GM03348 (cell line): ENCODE measurements at places on chromosomes 3 and 15.

DNA sequence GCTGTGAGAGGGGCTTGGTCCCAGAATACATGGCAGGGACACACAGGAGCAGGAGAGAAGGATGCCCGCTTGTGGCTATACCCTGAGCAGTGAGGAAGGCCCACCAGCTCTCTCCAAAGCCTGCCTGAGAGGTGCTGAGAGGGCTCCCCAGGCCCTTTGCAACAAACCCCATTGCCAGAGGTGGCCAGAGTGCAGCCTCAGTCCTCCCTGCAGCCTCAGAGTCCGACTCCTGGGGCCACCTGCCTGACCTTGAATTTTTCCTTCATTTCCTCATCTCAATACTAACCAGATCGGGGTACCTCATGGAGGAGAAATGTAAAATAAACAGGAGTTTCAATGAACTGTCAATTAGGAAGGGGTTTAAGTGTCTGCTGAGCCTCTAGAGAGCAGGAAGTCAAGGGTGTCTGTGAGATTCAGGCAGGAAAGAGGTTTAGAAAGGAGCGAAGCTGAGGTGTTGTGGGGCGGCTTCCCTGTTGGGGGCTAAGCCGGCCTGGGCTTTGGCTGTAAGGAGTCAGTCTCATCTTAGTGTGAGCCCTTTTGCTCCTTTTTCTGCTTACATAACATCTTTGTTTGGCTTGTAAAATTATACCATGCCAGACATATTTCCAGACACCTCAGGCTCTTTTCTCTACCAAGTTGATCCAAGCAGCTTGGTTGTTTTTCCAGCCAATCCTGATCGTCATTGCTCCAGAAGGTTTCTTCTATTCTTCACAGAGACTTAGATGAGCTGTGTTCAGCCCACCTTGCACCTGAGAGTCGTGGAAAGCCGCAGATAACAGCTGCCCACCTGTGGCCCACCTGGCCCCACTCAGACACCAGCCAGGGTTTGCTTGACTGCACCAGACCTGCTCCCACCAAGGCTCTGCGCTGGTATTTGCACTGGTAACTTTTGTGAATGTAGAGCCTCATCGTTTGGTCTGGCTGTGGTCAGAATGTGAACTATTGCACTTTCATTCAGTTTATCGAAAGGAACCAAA is 36.7 kb downstream of the CMTM7 start:
- no peak for DNase-seq

DNA sequence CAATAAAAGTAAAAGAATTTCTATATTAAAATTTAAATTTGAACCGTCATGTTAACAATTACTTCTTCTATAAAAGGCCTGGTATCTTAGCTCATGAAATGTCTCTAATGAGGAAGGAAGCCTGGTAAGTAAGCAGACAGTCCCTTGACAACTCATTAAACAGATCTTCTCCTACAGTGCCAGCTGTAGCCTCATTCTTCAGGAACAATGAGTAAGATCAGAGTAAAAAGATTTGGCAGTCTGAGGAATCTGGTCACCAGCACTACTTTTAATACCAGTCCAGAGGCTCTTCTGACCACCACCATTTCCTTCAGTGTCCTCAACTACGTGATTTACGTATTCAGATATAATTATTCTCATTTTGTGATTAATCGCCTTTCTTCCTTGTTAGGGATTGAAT is 955.0 kb upstream of the ALCAM start:
- DNase-seq: no peak

DNA sequence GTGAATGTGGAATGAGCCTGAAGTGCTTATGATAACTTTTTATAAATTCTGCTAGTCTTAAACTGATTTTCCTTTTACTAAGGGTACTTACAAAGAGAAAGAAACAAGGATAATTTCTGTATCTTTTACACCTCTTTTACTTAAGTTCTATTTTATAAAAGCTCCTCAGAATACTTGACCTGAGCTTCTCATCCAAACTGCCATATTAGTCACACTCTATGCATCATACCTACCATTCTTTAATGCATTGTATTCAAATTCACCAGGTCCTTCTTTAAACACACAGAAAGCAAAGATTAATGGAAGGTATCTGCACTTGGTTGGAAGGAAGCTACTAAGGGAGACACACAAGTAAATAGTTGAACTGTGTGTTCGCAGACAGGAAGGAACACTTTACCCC is 1.6 kb upstream of the TOPAZ1 start:
- no peak for DNase-seq

GRCh38 chr3:71010726-71011455 is 572.6 kb downstream of the FOXP1 start:
- no peak for DNase-seq

- DNase-seq: no peak
Measured at GRCh38 chr15:93899817-93900216, 331.5 kb upstream of the MCTP2 start.

- no peak for DNase-seq
Measured at GRCh38 chr3:54888873-54889272, 39.0 kb downstream of the LRTM1 start.

- DNase-seq: no peak
Measured at GRCh38 chr3:162130582-162130981, 634.0 kb downstream of the OTOL1 start.

- no peak for DNase-seq
Measured at GRCh38 chr3:83457551-83457950, 1501.2 kb upstream of the CADM2 start.

GRCh38 chr3:34807611-34808010 is 831.7 kb upstream of the ARPP21 start:
- DNase-seq: no peak

DNA sequence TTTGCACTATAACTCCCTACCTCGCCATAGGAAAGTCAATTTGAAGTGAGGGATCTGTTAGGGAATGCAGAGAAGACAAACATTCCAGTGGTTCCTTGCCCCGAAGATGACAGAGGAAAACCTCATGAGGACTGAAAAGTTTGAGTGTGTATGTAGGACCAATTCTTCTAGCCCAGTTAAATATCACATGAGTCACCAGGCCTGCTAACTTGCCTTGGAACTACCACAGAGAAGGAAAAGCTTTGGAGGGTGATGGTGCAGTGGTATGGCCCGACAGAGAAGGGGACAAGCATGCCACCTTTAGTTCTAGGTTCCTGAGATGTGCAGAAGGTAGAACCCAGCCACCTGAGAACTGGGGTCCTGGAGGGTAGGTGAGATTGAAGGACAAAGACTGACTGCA is 2.6 kb upstream of the UPK1B start:
- no peak for DNase-seq

GRCh38 chr3:124014366-124014942 is 22.5 kb upstream of the ROPN1 start:
- DNase-seq: peak; percentile 20

DNA sequence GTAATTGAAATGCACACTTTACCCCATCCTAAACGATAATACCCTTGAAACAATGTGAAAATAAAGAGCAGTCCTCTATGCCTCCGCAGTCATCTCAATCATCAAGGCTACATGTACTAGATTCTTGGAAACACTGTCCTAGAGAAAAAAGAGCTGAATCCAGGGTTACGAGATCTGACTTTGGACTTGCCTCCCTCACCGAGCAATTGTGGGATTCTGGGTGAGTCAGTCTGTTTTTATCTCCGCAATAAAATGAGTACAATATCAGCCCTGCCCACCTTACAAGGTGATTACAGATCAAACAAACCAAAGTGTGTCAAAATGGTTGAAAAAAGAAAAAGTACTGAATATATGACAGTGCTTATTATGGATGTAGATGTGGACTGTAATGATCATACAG is 152.3 kb upstream of the SNTN start:
- no peak for DNase-seq

DNA sequence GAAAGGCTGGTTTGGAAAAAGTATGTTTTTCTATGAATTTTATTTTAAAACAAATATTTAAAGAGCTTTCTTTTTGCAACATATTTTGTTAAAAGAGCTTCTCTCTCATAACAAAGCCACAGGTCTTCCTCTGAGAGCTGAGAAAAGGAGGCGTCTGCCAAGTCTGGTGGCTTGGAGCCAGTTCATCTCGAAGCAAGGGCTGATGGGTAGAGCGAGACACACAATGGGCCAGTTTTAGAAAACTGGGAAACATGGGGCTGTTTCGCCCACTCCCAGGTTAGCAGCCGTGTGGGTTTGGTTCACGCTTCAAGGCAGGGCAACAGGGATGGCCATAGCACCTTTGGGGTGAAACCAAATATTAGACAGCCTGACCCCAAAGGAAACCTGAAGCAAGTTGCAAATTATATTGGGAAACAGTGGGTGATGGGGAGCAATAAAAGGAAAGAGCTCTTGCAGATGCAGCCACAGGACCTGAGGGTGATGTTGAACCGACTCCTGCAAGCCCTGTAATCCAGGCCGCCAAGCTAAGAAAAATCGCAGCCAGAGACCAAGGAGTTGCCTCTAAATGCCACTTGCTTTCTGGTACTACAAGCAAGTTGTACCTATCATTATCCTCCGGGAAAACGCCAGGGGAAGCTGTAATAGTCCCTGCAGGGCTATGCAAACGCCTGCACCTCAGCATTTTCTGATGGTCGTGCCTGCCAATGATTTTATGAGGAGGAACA is 88.4 kb upstream of the GALNT15 start:
- DNase-seq: no peak

- DNase-seq: no peak
Measured at GRCh38 chr3:186489507-186489906, 54.7 kb downstream of the CRYGS start.

- DNase-seq: peak; percentile 79
Measured at GRCh38 chr3:133943639-133944141, 48.0 kb upstream of the RAB6B start.

DNA sequence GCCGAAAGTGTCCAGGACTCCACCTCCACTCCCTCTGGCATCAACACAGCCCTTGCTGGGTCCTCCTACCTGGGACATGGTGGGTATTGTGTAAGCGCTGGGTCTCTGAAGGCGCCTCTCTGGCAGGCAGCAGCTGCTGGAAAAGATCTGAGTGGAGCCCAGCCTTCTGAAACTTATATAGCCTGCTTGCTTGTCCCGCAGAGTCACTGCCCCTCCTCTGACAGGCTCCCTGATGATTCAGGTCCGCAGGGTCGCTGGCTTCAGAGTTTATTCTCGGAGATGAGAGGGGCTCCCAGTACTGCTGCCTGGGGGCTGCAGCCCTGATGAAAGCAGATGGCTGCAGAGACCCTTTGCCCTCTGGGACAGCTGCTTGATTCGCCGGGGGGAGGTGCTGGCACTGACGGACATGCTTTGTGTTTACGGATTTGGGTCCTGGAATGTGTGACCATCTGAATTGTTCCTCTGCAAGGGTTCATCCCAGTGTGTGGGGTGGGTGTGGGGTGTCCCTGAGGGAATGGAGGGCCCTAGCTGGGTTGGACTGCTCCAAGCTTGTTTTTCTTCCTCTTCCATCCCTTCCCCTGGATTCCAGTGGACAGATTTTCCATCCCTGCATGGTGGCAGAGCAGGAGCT is at the start of gene MUSTN1:
Gene MUSTN1, minus strand, starts transcription at position 149 of the 631 bp plus-strand sequence. Its CDS starts 71 bp downstream, at position 78.
- no peak for DNase-seq

DNA sequence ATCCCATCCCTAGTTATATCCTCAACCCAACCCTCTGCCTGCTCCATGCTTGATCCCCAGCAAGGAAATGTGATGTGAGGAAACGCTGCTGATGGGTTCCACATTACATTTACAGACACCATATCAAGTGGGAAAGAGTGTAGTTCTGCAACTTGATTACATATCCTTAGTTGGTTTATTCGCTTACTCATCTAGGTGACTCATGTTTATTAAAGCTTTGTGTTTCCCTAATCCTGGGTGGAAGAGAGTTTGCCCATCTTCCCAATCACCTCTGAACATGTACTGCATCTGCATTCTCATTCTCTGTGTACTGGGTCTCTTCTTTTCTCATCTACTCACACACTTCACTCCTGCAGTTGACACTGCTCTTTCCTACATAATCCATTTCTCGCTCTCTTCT is 91.7 kb upstream of the PDZRN3 start:
- peak; percentile 23 for DNase-seq

GRCh38 chr3:133747907-133748639 is 1.9 kb downstream of the TF start:
- no peak for DNase-seq

DNA sequence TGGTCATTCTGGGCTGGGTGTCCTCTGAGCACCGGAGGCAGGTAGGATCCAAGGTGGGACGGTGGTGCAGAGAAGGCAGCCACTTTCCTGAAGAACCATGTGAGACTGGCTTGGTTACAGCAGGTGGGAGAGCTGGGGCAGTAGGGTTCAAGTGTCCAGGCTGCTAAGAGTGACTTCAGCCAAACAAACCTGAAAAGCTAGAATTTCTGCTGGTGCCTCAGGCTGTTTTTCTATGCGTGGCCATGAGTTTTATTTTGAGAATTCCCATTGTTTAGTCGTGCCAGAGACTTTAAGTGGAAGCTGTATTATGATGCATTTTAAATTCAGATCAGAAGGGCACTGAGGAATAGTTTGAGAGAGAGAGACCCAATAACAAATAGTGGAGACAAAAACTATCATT is 20.1 kb downstream of the USP13 start:
- no peak for DNase-seq

GRCh38 chr15:34014556-34014955 is 24.4 kb downstream of the AVEN start:
- no peak for DNase-seq

DNA sequence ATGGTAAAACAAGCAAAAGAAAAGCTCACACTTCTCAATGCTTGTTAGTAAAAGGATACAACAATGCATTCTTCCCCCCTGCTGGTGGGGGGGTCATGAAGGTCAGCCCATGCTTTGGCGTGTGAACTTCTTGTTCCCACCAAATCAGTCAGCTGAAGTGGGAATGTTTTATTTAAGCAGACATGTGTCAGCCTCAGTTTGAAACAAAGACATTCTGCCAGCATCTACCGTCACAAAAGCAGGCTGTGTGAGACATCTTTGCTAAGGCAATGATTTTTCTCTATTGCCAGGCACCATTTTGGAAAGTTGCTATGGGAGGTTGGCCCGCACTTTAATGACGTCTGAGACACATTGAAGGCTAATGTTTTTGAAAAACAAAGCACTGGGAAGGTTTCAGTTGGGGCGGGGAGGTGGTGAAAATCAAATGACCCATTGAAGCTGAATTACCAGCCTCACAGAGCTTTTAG is 206.6 kb downstream of the TLE3 start:
- no peak for DNase-seq

- DNase-seq: peak; percentile 66
Measured at GRCh38 chr3:42052484-42053351, 38.4 kb upstream of the TRAK1 start.
